Caco-2 (cell line): ENCODE measurements at places on chromosomes 4 and X.

DNA sequence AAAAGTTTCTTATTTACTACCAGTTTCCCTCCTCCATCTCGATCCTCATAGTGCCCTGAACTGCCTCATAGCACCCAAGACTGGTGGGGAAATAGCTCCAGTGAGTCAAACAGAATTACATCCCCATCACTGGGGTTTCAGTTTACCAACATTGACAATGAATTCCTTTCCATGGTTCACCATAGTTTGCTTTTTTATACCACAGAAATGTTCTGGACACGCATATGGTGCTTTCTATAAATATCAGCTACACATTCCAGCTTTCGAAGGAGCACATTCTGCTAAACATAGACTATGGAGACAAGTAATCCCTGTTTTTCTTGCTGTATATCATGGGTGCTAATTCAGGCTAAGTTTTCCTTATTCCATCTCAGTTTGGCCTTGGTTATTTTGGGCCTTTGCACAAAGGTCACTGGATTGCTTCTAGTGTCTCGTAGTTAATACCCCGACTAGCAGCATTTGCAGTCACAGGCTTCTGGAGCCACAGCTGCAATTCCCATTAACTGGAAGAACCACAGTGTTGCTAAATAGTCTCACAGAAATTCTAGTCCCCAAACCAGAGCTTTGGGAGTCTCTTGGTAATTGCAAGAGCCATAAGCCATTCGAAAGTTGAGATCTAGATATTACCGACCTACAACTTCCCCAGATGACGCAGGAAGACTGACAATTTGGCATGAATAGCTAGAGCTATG, 53.4 kb upstream of the TRPC3 start:
- no peak for DNase-seq

GRCh38 chrX:23819385-23820234, 36.6 kb downstream of the SAT1 start:
- no peak for DNase-seq

DNA sequence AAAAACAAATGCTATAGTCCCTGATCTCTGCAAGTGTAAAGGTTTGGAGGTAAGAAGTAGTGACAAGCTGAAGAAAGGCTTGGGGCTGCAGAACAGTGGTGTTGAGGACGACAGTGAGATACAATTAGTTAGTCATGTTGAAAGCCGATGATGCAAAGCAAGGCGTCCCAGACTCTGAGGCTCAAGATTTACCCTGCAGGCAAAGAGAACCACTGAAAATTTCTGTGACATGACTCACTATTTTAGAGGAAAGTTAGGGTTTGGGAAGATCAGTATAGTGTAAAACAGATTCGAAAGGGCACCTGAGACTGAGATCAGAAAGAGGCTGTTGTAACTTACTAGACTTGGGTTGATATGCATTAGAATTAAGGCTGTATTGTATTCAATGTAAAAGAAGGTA, 281.3 kb upstream of the FTHL17 start:
- DNase-seq: no peak

- DNase-seq: no peak
These were observed 160.8 kb downstream of the CBLL2 start for GRCh38 chrX:22433292-22434070.

DNA sequence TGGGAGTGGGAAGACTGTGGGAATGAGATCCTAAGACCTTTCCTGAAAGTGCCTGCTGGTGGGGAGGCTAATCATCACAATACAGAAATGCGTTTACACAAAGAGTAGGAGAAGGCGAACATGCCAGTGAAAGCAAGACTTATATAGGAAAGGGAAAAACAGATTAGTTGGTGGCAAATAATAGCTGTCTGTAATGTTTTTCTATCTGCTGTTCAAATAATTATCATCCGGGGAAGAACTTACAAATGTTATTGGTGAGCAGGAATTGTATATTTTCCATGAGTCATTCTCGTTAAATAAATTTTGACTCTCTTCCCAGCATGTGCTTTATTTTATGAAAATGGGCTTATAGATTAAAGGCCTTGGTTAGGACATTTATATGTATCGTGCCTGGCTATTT, 196.5 kb downstream of the ARHGAP10 start:
- no peak for DNase-seq

GRCh38 chrX:10981506-10981905, 129.6 kb upstream of the HCCS start:
- peak; percentile 70 for DNase-seq

DNA sequence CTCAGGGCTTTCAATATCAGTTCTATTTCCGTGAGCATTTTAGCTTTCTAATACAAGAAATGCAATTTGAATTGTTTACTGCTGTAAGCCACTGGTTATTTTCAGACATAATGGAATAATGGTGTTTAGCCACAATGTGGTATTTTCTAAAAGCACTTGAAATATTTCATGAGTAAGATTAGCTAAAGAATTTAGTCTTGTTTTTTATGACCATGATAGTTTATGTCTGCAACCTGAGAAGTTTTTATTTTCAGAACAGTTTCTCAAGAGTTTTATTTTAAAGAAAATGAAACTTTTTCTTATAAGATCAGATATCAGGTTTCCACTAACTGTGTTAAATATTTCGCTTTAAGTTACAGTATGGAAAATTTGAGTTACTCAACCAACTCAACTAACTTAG, 60.2 kb downstream of the SLIT2 start:
- DNase-seq: no peak

GRCh38 chrX:80388206-80388605, 32.0 kb upstream of the TENT5D start:
- DNase-seq: no peak

DNA sequence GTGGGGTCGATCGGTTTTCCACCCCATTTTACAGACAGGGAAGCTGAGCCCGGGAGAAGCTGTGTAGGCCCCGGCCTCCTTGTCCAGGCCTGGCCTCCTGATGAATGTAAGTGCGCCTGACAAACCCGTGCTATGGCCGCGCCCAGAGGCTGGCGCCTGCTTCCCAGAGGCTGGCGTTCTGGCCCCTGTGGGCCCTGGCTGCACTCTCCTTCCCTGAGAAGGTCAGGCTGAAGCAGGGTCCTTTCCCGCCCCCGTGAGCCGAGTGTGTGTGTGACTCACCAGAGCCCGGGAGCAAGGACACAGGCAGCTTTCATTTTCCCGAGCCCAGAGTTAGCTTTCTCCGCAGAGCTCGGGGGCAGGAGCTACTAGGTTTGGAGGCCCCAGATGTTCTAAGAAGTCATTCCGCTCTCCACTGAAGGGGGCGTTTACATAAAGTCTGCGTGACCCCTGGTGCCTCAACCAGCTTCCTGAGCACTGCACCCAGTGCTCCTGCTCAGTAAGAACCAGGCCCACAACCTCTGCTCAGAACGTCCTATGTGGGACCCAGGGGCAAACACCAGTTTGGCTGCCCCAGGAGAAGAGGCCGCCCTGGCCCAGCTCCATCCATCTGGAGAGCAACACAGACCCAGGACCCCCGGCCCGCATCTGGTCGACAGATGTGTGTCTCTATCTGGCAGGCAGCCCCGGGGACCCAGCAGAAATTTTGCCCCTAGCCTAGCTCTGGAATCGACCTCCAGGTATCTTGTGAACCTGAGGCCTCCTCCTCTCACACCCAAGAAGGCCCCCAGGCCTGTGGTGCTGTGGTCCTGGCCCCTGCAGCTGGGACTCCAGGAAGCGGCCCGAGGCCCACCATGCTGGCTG, 13.6 kb downstream of the UVSSA start:
- no peak for DNase-seq
